T-helper 2 cell (primary cell): ENCODE measurements at places on chromosomes 16 and 17.

- DNase-seq, result no peak
Measured at GRCh38 chr16:47528431-47528830, 67.3 kb downstream of the PHKB start.

DNA sequence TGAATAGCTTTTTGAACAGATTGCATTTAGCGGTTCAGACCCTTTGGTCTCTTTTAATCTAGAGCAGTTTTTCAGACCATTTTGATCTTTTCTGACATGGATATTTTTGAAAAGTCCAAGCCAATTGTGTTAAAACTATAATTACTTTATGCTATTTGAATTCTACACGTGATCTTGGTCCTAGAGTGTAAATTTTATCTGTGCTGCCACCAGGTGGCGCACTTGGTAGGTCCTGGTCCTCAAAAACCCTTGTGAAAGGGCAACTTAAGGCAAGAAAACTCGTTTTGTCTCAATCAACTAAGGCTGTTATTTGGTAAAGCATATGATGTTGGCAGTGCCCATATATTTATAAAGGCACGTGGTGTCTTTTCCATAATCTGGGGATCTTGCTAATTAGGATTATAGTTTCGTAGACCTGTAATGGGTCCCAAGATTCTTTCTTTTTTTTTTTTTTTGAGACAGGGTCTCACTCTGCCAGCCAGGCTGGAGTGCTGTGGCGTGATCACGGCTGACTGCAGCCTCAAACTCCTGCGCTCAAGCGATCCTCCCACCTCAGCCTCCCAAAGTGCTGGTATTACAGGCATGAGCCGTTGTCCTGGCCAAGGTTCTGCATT, 43.9 kb upstream of the TEX2 start:
- DNase-seq, result peak; percentile 40

GRCh38 chr17:6376931-6377361, 58.0 kb downstream of the AIPL1 start:
- DNase-seq, result no peak

DNA sequence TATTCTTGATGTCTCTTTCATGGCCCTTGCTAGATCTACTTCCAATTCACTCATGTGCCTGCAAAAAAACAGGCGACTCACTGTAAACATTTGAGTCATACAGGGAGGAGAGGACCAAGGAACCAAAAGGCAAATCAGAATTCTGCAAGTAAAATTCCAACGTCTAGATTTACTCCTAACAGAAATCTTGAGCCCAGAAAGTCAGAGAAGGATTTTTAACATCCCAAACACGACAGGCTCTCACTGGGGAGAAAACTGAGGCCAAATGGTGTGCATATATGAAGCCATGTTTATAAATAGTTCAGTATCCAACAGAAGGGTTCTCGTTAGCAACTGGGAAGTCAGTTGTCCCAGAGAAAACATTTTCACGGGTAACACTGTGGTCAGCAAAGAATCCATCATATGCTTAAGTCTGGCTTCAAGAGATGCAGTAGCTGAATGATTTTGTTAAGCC, 40.1 kb downstream of the LITAF start:
- no peak for DNase-seq

- no peak for DNase-seq
Measured at GRCh38 chr17:36008998-36009665, 7.8 kb upstream of the CCL15 start.

- no peak for DNase-seq
Measured at GRCh38 chr16:86531191-86531545, 20.8 kb downstream of the FOXF1 start.

GRCh38 chr17:30969989-30970830, 629 bp upstream of the RNF135 start:
- DNase-seq, result no peak

- DNase-seq, result no peak
Measured at GRCh38 chr17:17580662-17581470, 10.6 kb downstream of the PEMT start.

DNA sequence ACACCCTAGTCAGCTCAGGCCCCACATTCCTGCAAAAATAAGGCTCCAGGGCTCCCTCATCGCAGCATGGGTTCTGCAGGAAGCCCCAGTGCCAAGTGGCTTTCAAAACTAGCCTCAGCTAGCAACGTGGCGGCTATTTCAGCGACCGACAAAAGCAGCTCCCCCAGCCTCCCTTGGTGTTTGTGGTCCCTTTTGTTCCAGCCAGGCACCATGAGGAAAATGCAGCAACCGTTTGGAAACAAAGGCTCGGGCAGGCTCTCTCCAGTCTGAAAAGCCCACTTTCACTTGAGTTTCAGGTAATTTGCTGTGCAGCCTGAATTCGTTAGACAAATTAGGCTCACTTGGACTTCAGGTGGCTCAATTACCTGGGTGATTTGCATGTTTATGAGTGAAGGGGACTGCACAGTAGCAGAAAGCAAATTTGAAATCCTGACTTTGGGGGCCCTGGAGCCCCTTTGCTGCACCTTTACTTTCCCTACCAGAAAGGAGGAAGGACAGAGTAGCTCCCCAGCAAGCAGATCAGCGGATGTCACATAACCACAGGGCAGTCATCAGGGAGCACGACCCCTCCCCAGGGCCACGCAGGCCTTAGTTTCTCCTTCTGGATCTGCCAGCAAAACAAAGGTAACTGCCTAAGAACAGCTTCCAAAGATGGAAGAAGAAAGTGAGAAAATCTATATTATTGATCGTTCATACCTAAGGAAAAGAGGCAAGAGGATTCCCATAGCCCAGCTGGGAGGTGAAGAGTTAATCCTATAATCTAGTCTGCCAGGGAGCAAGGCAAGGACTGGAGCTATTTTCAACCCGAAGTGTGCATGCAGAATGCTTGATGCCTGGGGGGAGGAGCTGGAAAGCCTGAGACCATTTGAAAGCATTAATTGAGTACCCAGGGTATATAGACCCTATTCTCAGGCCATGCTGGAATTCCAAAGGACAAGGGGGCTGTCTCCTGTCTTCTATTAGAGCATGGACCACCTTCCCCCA, 143.1 kb upstream of the SDK2 start:
- DNase-seq, result no peak

DNA sequence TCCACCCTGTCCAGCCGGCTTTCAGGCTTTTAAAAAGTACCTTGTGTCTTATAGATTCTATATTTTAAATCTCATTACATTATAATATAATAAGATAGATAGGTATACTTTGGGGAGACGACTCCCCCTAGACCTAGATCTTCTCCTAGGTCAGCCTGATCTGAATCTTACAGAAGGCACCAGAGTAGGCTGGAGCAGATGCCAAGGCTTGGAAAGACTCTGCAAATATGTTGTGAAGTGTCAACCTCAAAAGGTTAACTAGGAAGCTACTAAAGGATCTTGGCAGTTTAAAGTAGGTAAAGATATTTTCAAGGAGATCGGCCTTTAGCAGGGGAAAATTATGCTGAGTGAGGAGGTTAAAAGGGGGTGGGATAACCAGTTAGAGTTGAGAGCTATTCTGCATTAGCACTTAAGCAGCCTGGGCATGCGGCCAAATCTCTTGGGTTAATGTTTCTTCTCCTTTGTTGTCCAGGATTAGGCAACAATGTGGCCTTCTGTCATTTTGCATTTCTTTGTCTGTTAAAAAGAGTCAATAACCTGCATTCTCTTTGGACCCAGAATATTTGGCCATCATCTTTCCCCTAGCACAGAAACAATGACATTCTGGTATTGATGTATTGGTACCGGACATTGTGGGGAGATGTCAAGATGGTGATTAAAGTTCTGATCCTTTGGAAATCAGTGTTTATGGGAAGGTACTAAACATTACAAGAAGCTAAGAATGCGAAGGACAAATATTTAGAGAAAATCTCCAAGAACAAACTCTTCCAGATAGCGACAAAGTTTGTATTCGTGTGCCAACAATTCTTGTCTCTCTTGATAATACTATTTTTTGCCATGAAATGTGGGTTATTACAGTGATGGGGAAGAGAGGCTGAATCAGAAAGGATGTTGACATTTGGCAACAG, 51.2 kb upstream of the DHX40 start:
- DNase-seq, result no peak

DNA sequence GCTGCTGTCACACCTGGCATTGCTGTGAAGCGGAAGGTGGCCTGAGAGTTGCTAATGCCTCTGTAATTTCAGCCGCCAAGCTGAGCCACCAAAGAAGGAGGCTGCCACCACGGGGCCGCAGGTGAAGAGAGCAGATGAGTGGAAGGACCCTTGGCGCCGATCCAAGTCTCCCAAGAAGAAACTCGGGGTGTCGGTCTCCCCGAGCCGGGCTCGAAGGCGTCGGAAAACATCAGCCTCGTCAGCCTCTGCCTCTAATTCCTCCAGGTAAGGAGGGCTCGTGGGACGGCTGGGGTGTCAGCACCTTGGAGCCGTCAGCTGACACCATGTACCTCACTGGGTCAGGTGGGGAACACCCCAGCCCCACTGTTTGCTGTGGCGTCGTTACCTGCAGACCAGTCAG, 16.2 kb upstream of the IL17C start:
- no peak for DNase-seq

DNA sequence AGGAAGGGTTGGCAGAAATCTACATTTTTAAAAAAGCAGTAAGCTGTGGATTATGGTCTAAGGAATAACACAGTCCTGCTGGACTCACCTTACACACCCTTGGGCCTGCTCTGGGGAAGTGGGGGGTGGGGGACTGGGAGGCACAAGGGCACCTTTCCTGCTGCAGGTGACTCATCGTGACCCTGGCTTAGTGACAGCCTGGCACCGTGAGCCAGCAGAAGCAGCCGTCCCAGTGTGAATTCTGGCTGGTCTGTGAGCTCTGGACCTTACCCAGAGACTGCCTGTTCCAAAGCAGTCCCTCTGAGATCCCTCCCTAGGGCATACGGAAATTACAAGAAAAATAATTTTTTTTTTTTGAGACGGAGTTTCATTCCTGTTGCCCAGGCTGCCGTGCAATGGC, 4.2 kb upstream of the CRK start:
- DNase-seq, result no peak

DNA sequence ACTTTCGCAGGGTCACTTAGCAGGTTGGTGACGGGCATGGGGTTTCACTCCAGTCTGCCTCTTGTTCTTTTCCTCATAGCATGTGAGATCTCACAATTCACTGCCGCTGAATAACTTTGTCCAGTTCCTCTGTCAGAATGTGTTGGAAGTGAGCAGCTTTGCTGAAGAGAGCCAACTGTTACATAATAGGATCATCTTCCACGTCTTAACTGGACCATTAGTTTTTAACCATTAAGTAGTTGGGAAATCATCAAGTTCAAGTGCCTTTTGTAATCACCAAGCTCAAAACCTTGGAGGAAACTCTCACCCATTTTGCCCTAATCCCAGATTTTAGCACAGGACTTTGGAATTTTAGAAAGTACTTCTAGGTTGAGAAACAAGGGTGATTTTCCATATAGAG, 290.6 kb downstream of the WWOX start:
- DNase-seq, result no peak

- DNase-seq, result no peak
Measured at GRCh38 chr17:7825206-7825990, 8.6 kb upstream of the KDM6B start.

DNA sequence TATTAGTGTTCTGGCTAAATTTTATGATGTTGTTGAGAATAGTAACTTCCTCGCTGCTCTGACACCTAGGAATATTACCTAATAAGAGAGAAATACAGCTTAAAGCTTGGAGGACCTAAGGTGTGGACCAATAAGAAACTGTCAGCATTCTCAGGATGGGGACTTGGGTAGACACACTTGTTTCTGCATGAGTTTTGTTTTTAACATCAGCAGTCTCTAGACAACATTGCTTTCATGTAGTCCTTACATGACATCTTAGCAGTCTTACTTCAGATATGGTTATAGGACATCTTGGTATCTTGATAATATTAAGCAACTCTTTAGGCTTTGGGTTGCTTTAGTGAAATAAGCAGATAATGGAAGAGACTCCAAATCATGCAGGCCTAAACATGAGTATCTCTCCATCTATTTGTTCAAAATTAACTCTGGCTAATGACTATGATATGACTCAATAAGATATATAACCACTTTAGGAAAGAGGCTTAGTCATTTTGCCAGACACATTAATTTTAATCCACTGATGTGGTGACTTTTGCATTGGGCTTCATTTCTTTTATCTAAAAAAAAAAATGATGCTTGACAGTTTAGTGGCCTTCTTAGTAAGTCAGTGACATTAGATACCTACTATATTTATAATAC, 84.5 kb downstream of the WNT3 start:
- DNase-seq, result no peak

DNA sequence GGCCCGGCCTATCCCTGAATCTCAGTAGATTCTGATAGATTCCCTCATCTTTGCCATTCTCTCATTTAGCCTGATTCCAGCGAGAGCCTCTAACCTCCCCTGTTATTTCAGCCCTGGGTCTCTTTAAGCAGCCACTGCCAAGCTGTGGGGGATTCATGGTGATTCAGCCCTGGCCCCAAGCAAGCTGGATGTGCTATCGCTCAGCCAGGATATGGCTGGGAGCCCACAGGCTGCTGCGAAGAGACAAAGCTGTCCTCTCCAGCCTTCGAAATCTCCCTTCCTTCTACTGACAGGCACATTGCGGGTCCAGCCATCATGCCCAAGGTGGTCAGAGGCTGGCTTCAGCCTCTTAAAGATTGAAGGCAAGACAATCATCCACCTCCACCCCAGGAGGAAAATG, 394.1 kb downstream of the SOX9 start:
- DNase-seq, result no peak

DNA sequence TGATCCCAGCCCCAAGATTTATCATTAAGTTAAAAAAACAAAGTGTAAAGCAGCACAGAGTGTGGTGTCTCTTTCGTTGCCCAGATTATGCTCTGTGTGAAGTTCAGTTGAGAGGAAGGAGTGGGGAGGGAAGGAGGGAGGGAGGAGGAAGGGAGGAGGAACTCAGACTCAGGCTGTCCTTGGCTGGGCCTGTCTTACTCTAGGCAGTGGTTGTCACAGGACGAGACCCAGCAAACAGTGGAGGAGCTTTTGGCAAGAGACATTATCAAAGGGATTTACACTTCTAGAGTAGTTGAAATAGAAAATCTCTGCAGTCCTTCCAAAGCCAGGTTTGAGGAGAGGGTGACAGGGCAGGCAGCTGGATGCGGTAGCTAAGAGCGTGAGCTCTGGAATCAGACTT, 27.8 kb downstream of the KNOP1 start:
- no peak for DNase-seq

- DNase-seq, result no peak
Measured at GRCh38 chr17:17455173-17455572, 21.6 kb upstream of the MED9 start.

GRCh38 chr16:58324792-58325191, 30.0 kb upstream of the PRSS54 start:
- no peak for DNase-seq

GRCh38 chr16:64809876-64810629, 311.8 kb downstream of the CDH11 start:
- no peak for DNase-seq

GRCh38 chr17:77191244-77191643, 50.5 kb downstream of the SEC14L1 start:
- no peak for DNase-seq

GRCh38 chr16:49101997-49102396, 179.6 kb downstream of the CBLN1 start:
- DNase-seq, result no peak
